ENCODE measurements at places on chromosomes 2 and 18. TPM values are rescaled to one million over a fixed set of nuclear protein-coding genes. Genes with fewer than 3 reads are reported as not detected.

- DNase-seq, result no peak
These were observed 205.7 kb downstream of the TCF4 start for GRCh38 chr18:55382277-55382805.

DNA sequence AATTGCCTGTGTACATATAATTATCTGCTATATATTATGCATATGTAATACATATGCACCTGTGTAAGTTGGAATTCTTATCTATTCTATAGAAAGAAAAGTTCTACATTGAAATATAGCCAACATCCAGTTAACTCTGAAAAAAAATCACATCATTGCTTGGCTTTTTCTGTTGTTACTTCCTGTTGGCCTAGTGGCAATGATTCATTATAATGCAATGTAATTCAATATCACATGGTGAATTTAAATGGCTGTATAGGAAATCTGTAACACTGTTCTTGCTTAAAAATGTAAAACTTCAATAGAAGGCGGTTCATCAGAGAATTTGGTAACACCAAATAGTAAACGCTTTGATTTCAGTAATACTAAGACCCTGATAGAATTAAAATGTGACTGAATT is 44.5 kb upstream of the MAP4K3 start:
- DNase-seq, result peak; percentile 69

GRCh38 chr2:96965781-96966514 is 20.4 kb downstream of the FAM178B start:
- no peak for DNase-seq

GRCh38 chr2:225932811-225933413 is 533.4 kb downstream of the NYAP2 start:
- no peak for DNase-seq

GRCh38 chr2:7812231-7812995 is 869.4 kb upstream of the ID2 start:
- DNase-seq, result peak; percentile 73

DNA sequence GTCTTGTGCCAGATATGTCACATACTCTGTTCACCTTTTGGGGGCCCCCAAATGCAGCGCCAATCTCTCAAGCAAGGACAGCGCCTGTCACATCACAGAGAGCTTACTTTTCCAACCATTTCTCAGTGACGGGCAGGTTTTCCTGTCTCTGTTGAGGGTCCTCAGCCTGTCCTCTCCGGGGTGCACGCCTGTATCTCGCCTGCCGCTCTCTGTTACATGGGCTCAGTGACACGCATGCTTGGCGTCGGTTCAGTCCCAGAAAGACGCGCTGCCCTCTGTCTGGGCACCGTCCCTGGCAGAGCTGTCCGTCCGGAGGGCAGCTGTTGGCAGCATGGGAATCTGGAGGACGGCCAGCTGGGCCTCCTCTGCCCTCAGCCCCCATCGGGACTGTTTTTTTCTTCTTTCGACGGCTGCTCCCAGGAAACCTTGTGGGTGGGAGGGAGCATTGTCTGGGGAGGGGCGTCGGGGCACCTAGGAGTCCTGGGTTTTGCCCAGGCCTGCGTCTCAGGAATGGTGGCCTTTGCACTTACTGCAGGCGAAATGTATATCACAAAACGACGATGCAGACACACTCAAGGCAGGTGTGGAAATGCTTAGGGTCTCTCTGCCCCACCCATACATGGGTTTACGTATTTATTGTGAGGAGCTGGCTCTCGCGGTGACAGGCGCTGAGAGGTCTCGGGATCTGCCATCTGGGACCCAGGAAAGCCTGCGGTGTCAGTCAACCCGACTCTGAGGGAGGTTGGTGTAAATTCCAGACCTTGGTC is 30.9 kb downstream of the RTP5 start:
- no peak for DNase-seq

The ANKRD30B gene
- 0.59 TPM for total RNA-seq

The ALK gene
- 0.12 TPM for total RNA-seq

The RNU2-63P gene
- not detected for total RNA-seq

The DPY30 gene
- total RNA-seq, result 149 TPM

The POMC gene
- 9.0 TPM for total RNA-seq
